ENCODE measurements at places on chromosomes 16 and 17.

- no peak overlapping the region for H3K4me3 ChIP-seq
- no peaks in the 10 kb centered on the region for H3K36me3 ChIP-seq
- H3K4me1 ChIP-seq: no peaks in the 10 kb centered on the region
- no peak for DNase-seq
- H3K27ac ChIP-seq: no peak overlapping the region
Measured at GRCh38 chr17:29800457-29800856, 129.6 kb downstream of the SSH2 start.

DNA sequence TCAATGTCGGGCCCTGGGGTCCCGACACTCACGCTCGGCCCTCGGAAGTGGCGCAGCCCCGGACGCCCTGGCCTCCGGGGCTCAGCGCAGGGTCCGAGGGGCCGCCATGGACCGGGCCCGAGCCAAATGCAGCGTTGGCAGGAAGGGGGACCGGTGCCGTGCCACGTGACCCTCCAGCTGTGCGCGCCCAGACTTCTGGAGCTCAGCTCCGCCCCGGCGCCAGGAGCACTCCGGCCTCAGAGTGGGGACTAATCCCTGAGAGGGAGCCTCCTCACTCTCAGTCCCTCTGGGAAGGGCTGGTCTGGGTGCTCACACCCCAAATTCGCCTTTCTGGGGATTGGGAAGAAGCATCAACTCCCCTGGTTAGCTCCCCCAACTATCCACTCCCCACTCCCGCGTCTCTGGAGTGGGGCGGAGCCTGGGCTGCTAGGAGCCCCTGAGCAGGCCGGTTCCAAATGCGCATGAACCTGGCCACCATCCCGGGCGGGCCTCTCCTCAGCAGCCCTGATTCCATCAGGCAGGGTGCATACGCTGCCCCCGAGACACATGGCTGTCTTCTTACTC, at the start of gene B3GNT9:
Gene B3GNT9, minus strand, starts transcription at position 166 of the 564 bp plus-strand sequence. CDS start 513 bp downstream, outside the sequence.
- no peaks in the 10 kb centered on the region for H3K27me3 ChIP-seq
- peak within 1 kb of the TSS; percentile 76 for H3K27ac ChIP-seq
- H3K4me3 ChIP-seq: peak within 1 kb of the TSS; percentile 63
- peak; percentile 83 for DNase-seq

GRCh38 chr17:48442819-48443218, 12.8 kb upstream of the SKAP1 start:
- DNase-seq: no peak
- H3K4me3 ChIP-seq: no peak overlapping the region
- H3K27ac ChIP-seq: no peak overlapping the region
- H3K27me3 ChIP-seq: no peaks in the 10 kb centered on the region
- H3K36me3 ChIP-seq: no peaks in the 10 kb centered on the region

DNA sequence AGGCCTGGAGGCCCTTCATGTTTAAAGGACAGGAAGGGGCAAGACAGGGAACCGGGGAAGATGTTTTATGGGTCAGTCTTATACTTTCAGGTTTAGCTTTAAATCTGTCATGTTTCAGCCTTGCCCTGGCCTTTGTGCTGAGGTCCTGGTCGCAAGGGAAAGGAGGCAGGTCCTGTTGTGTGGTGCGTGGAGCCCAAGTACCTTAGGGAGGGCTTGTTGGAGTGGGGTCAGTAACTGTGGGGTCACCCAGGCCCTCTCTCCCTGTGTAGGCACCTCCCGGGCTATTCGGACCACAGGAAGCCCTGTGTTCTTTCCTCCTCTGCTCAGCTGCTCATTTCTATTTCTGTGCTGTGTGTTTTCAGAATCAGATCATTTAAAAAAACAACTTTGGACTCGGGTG, 42.7 kb downstream of the MPRIP start:
- no peaks in the 10 kb centered on the region for H3K27me3 ChIP-seq
- no peak overlapping the region for H3K4me3 ChIP-seq
- H3K27ac ChIP-seq: no peak overlapping the region
- peaks cover 25% of the 10 kb centered on the region for H3K4me1 ChIP-seq
- no peaks in the 10 kb centered on the region for H3K36me3 ChIP-seq

DNA sequence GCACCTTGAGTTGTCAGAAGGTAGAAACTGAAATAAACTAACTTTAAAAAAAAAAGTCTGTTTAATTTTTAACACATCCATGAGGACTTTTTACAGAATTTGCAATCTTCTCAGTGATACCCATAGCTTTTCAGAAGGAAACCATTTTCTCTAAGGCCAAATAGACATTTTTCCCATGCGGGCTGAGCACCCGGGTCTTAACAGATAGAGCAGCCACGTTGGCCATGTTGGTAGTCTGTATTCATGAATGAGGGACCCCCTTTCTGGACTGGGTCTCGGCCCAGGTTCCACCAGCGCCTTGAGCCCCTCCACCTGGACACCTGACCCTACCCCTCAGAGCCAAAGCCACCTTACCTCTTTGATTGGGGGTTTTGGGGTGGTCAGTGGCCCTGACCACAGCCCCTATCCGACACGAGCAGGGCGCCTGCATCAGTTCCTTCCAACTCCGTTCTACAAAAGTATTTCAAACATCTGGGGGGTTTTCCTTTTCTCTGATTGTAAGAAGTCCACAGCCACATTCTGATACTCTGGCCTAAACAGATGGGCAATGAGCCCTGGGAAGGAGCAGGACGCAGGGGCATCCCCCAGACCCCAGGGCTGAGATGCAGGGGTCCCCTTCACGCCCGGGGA, 18.0 kb downstream of the CIBAR2 start:
- H3K27me3 ChIP-seq: no peaks in the 10 kb centered on the region
- no peak overlapping the region for H3K27ac ChIP-seq
- peaks cover 43% of the 10 kb centered on the region for H3K4me1 ChIP-seq
- DNase-seq: no peak

DNA sequence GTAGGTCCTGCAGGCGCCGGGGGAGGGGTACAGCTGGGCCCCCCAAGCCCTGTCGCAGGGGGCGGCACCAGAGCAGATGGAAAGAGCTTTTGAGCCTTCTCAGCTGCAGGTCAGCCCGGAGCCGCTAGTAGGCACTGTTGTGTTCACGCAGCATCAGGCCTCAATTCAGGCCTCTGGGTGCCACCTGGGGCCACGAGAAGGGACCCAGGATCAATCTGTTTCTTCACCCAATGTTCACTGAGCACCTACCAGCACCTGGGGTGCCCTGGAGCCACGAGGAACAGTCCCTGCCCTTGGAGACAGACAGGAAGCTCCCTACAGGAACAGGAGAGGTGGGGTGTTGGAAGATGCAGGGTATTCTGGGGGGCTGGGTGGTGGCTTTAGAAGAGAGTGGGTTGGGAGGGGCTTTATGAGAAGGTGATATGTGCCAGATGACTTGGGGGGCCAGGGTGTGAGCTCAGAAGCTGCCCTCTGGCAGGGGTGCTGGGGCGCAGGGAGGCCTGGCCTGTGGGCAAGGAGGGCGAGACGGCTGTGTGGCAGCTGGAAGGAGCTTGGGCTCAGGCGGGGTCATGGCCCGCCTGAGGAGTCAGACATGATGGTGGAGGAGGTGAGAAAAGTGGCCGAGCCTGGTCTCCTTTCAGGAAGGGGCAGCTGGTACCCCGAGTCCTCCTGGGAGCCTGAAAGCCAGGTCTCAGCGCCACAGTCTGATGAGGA, 121.9 kb upstream of the GSE1 start:
- H3K4me3 ChIP-seq: no peak overlapping the region
- H3K36me3 ChIP-seq: no peaks in the 10 kb centered on the region
- peak; percentile 48 for DNase-seq
